ENCODE measurements at places on chromosomes 5 and 9.
A peak's percentile ranks its signal among the peaks of the same experiment; 100 is the strongest.

DNA sequence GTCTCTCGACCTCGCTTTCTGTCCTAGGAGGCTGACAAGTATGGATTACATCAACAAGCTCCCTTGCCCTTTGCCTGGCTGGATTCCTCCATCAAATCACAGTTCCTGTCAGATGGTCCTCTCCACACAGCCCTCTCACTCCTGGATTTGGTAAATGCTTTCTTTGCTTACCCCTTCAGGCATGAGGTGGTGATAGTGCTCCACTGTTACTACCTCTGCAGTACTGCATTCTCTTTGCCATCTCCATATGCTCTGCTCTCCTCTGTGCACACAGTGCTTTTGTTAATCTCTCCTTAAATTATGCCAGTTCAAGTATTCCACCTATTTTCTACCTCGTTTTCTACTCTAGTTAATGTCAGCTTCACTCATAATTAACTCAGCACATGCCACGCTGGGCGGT is 279.2 kb downstream of the DMAC1 start:
- no peak for DNase-seq

GRCh38 chr5:77210091-77210963 is at the start of gene PDE8B:
PDE8B (plus strand) TSS chr5:77210680; CDS start chr5:77210926, 246 bp downstream.
- peak; percentile 14 for DNase-seq

- DNase-seq: no peak
These were observed 208.0 kb downstream of the CHSY3 start for GRCh38 chr5:130112246-130112645.

GRCh38 chr5:172082180-172082579 is 75.7 kb upstream of the FBXW11 start:
- DNase-seq: no peak

- DNase-seq: no peak
These were observed 72.4 kb upstream of the ICE1 start for GRCh38 chr5:5350101-5350500.

DNA sequence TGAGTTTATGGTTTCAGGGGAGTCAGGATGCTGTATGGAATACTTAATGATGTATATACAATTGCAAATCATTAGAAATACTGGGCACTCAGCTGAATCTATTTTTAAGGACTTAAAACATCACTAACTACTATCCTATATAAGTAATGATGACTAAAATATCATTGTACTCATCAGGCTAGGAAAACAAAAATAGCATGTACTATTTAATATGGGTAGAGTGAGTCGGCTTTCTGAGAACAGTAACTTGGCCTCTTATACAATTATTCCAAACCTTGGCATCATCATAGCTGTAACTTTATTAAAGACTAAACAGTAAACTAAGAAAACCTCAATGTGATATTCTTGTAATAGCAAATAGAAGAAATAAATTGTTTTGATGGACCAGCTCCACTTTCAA is 94.5 kb downstream of the PJA2 start:
- no peak for DNase-seq

GRCh38 chr9:35908504-35909125 is 675 bp upstream of the SPAAR start:
- DNase-seq: peak; percentile 87

- DNase-seq: no peak
These were observed 301.6 kb downstream of the EBF1 start for GRCh38 chr5:158798140-158798539.

- no peak for DNase-seq
These were observed 7.8 kb upstream of the ZDHHC12 start for GRCh38 chr9:128731691-128732090.

GRCh38 chr9:7103771-7104170 is 346.0 kb downstream of the KDM4C start:
- DNase-seq: no peak

DNA sequence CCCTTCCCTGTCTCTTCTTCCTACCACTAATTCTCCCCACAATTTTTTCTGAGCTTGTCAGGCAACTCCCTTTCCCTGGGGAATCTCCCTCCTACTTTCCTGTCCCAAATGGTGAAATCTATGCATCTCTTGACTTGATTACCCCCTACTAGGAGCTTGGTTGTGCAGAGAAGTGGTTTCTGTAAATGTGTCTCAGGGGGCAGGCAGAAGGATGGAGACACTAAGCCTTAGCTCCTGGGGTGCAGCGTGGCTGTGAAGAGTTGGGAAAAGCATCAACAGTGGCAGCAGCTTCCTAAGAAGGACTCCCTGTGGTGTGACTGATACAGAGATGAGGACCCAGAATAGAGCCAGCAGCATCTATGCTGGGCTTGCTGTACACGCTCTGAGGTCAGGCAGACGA is 62.3 kb downstream of the NRG2 start:
- DNase-seq: no peak

GRCh38 chr9:92010705-92011536 is 60.9 kb upstream of the ROR2 start:
- no peak for DNase-seq

DNA sequence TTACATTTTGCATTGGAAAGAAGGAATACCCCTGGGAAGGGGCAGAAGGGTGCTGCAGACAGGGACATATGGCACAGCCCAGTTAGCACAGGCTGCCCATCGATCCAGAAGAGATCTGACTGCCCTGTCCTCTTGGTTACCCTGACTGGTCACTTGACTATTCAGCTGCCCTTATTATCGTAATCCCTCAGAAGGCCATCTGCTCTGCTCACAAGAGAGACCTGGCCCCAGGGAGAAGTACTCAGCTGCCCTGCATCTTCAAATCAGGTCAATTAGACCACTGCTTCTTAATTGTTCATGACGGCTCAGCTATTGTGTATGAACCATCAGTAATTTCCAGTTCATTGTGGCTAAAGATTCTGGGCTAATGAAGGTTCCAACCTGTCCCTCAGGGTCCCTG is 345.0 kb downstream of the TLE1 start:
- no peak for DNase-seq

- DNase-seq: peak; percentile 16
These were observed 1.0 kb upstream of the MCC start for GRCh38 chr5:113489299-113489698.

DNA sequence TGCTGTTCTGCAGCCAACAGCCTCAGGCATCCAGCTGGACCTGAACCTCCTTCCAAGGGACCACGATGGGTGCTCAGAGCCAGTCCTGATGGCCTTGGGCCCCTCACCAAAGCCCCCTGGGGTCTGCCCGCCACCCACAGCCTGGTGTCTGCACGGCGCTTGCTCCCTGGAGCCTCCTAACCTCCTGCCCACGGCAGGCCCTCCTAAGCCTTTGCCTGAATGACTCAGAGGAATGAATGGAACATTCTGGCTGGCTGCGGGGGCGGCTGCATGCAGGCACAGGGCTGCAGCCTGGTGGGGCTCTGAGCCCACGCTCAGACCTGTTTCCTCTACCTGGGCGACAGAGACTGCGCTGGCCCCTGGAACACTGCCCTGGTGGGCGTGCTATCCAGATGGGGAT is 6.9 kb downstream of the SOHLH1 start:
- no peak for DNase-seq

- peak; percentile 80 for DNase-seq
These were observed 25.4 kb downstream of the DAB2 start for GRCh38 chr5:39399135-39400036.

DNA sequence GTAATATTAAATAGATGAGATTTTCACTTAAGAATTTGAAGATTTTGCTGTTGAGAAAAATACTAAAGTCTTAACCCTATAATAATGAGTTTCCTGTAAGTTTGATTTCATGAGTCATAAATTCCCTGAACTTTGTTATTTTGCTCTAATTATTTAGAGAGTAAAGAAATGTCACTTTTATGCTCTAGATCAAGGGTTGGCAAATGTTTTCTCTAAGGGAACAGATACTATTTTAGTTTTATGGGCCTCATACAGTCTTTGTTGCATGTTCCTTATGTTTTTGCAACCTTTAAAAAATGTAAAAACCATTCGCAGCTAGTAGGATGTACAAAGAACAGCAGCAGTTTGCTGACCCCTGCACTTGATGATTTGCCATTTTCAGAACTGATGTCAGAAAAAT is 480 bp upstream of the TXNDC8 start:
- peak; percentile 20 for DNase-seq

DNA sequence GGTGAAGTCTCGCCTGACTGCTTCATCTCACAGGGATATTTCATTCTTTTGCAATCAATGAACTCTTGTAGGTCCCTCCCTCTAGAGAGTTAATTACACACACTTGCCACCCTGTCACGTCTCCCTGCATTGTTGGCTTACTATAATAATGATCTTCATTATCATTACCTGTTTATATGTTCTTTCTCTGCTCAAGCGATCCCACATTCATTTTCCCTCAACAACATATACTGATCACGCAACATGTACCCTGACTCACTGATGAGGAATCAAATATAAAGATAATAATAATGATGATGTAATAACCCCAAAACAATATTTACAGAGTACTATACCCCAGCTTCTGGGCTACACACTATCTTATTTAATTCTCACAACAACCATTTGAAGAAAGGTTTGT is 88.5 kb downstream of the FEM1C start:
- no peak for DNase-seq

- DNase-seq: no peak
These were observed 490.5 kb upstream of the ZNF608 start for GRCh38 chr5:125236981-125237380.

DNA sequence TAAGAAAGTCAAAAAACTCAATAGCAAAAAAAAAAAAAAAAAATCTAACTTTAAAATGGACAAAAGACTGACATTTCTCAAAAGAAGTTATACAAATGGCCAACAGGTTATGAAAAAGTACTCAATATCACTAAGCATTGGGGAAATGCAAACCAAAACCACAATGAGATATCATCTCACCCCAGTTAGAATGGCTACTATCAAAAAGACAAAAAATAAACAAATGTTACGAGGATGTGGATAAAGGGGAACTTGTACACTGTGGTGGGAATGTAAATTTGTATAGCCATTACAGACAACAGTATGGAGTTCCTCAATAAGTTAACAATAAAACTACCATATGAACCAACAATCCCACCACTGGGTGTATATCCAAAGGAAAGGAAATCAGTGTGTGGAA is 37.2 kb downstream of the ENC1 start:
- no peak for DNase-seq

DNA sequence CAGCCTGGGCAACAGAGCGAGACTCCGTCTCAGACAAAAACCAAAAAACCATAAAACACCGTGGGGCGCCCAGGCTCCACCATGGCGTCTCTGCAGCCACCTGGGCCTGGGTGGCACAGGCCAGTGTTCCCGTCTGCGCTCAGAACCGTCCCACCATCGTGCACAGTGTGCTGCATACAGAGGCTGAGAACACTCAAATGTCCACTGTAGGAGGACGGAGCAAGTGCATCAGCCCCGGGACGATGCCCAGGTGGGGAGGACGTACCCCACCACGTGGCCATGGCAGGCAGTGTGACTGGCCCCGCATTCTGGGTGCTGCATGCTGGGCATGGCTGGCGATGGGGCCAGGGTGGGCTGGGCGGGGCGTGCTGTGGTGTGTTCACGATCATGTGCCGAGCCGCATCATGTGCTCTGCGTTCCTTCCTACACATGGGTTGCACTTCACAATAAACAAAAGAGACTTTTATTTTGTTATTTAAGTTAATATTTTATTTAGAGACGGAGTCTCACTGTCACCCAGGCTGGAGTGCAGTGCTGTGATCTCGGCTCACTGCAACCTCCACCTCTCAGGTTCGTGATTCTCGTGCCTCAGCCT is 37.8 kb downstream of the EXD3 start:
- DNase-seq: no peak

DNA sequence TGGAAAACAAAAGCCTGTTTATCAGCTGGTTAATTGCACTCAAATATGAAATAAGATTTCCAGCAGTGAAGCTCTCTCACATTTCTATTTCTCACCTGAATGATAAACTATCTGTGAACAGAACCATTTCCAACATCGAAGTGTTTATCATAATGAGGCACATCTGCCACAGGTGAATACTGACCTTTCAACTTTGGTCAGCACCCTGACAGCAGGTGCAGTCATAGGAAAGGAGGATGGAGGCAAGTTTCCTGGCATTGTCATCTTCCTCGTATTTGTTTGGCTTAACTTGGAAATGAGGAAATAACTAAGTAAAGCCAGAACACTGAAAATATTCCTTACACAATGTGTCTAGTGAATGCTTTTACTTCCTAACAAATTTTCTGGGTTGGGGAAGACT is 716.4 kb downstream of the NR2F1-AS1 start:
- no peak for DNase-seq

- DNase-seq: no peak
These were observed 217.2 kb downstream of the MEF2C start for GRCh38 chr5:88665750-88666215.

DNA sequence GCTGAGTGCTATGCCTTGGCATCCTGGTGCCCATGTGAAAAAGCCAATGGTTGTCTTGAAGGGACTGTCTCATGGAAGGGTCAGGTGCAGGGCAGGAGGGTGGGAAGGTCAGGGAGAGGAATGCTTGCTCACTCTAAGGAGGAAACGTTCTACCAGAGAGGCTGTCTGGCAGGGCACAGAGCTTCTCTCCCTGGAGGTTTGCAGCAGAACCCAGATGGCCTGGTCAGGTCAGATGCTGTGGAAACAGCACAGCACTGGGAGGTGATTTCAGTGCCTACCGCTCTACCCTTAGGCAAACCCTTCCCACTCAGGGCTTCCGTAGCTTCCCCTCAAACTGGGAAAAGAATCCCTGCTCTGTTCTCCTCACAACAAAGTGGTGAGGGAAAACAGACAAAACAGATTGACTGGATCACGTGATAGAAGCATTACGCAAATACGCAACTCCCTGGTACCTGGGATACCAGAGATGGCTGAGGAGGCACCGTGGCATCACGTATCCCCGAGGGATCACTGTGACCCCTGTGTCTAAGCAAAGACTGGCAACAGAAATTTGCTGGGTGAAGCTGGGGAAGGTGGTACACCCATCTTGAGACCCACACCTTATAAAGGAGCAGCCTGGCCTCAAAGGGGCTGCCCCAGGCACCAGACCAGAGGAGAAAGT is 3.9 kb upstream of the MGAT1 start:
- DNase-seq: no peak

DNA sequence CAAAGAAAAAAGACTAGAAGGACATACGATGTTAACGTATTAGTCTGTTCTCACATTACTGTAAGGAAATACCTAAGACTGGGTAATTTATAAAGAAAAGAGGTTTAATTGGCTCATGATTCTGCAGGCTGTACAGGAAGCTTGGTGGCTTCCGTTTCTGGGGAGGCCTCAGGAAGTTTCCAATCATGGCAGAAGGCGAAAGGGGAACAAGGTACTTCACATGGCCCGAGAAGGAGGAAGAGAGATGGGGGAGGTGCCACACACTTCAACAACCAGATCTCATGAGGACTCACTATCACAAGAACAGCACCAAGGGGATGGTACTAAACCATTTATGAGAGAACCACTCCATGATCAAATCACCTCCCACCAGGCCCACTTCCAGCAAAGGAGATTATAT is 110.1 kb downstream of the CARTPT start:
- no peak for DNase-seq

All from muscle of leg (tissue), 16 donors.